DMS79 treated with DMSO at 0.1 percent for 48 hours (cell line): ENCODE measurements at places on chromosomes 6 and 20.

DNA sequence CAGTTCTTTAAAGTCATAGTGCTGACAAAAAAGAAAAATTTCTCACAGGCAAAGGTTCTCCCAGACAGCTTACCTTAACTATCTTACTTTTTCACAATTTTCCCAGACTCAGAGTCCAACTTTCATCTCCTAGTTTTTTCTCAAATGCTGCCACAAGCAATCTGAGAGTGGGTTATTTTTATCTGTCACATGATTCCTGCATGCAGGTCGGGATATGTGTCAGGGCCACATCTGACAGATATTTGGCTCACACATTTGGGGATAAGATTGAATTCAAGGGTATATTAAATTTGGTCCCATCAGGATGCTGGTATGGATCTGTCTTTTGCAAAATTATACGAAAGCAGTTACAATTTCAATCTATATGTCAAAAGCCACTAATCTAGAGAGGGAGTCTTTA is 50.1 kb upstream of the SMIM29 start:
- DNase-seq = no peak

GRCh38 chr6:129936329-129937165 is 75.4 kb upstream of the TMEM244 start:
- DNase-seq = no peak

GRCh38 chr6:136226027-136226673 is 24.0 kb downstream of the MTFR2 start:
- peak; percentile 7 for DNase-seq

DNA sequence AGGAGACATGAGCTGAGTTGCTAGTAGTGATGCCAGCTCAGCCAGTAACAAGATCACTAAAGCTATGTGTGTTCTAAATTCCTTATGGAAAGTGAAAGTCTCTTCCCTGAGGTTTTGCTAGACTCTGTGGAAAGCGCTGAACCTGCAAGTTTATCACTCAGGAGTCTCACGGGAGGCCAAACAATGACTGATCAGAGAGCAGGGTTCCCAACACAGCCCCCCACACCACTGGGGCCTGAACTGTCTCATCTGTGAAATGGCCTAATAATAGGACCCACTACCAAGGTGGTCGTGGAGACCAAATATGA is 19.9 kb downstream of the ACSS1 start:
- no peak for DNase-seq

- DNase-seq = no peak
Measured at GRCh38 chr6:161369339-161369738, 95.5 kb upstream of the AGPAT4 start.

DNA sequence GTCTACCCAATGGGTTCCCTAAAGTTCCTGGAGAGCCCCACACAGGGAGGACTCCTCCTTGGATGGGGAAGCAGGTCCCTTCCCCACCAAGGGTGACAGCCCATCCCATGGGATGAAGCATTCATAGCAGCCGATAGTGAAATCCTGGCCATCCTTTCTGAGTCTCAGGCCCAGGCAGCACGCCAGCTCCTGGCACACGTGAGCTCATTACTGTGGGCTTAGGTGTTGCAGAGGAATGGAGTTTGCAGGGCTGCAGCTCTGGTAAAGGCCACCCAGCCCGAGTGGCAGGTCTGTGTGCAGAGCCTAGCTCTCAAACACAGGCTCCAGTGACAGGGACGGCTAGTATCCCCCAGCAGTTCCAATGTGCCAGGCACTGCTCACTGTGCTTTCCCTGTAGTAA is 31.0 kb downstream of the SIRPA start:
- no peak for DNase-seq

DNA sequence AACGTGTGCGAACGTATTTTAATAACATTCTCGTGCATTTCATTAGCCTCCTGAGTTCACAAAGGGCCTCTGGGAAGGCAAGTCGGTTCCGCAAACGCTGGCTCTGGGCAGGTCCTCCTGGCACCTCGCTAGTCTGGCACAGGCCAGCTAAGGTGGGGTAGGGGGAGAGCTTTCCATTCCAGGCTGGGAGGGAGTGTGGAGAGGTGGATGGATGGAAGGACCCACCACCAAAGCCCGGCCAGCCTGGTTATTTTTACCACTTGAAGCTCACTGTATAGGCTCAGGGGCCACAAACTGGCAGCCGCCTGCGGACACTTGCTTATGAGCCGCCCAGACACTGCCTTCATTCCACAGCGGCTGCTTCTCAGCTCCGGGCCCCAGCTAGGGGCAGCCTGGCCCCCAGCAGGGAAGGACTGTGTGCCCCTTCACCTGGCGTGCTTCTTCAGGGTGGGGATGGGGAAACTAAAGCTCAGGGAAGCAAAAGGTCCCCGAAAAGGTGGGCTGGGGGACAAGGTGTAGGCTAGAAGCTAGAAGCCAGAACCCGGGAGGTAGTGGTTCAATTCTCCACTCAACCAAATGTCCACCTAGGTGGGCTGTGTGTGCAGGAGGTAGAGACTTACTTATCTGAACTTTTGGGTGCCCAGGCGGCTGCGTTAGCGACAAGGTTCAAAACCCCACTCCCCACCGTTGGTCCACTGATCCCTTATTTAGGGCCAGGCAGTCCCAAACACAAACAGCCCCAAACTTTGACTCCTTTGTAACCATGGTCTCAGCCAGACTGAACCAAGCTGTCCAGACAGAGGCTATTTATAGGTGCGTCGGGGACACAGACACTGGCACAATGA is 1.7 kb downstream of the PMEPA1 start:
- DNase-seq = no peak

DNA sequence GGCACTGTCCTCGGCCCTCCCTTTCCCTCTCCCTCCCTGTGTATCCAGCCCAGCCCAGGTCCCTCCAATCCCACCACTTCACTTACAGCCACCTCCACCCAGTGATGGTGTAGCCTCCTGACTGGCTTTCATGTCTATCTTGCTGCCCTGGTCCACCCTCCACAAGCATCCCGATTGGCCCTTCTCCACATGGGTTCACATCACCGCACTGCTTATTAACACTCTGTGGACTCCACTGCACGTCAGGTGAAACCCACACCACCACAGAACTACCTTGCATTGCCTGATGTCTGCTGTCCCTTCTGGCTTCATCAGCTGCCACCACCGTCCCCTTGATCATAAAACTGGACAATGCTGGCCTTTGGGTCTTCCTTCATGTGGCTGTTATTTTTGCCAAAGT is 220.4 kb upstream of the ARID1B start:
- no peak for DNase-seq

GRCh38 chr6:76681781-76682180 is 609.3 kb upstream of the IMPG1 start:
- no peak for DNase-seq
